Fibroblast of lung (primary cell): ENCODE measurements at places on chromosomes 13 and 19. TPM values are rescaled to one million over a fixed set of nuclear protein-coding genes. Genes with fewer than 3 reads are reported as not detected.

The ZNF583 gene
- total RNA-seq: 5.4 TPM in 2 replicates

The ATP4A gene
- total RNA-seq: not detected in 2 replicates

- H3K36me3 ChIP-seq: no peaks in the 10 kb centered on the region
- H3K4me3 ChIP-seq: no peak overlapping the region
- peaks cover 3% of the 10 kb centered on the region for H3K27me3 ChIP-seq
- DNase-seq: no peak
- no peaks in the 10 kb centered on the region for H3K4me1 ChIP-seq
Measured at GRCh38 chr13:50844084-50844875, 788 bp upstream of the DLEU7 start.

- no peaks in the 10 kb centered on the region for H3K36me3 ChIP-seq
- H3K27me3 ChIP-seq: peaks cover 43% of the 10 kb centered on the region
- no peak within 1 kb of the TSS for H3K27ac ChIP-seq
- H3K4me3 ChIP-seq: peak within 1 kb of the TSS; percentile 38
- peaks cover 2% of the 10 kb centered on the region for H3K4me1 ChIP-seq
- no peak for DNase-seq
Measured at GRCh38 chr19:45601524-45602374, at the start of gene GPR4. TSS of gene GPR4 (minus strand) at chr19:45602212. CDS start at chr19:45591866, 10,346 bp downstream.

DNA sequence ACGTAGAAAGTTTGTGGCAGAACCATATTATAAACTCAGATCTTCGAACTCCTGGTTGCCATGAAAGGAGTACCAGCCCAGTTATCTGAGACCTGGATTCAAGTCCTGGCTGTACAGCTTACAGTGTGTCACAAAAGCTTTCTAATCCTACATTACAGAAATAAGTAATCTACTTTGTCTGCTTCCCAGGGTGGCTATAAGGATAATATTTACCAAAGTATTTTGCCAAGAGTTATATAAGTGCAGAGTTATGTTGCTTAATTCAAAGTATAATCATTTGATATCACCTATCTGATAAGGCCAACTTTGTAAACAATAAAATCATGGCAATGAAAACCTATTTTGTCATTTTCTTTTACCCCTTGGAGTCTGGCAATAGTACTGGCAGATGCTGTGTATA is 381.6 kb downstream of the NDFIP2 start:
- H3K27ac ChIP-seq: no peak overlapping the region
- no peak overlapping the region for H3K4me3 ChIP-seq

DNA sequence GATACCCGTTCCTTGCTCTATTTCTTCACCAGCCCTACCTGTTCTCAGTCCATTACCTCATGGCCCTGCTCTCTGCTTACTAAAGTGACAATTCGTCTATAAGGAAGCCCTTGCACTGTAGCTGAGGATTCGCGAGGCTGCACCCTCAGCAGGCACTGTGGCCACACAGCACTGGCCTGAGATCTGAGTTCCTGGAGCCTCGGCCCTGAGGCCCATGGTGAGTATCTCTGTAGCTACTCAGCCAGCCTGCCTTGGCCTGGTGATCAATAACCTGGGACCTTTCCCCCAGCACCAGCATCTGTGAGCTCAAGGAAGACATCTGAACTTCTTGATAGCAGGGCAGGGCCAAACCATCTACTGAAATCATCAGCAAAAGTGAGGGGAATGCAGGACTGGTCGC is 90.7 kb downstream of the RGCC start:
- H3K27me3 ChIP-seq: no peaks in the 10 kb centered on the region
- H3K27ac ChIP-seq: no peak overlapping the region
- H3K4me1 ChIP-seq: peaks cover 12% of the 10 kb centered on the region

GRCh38 chr13:20461860-20462532 is 63.7 kb downstream of the CRYL1 start:
- H3K36me3 ChIP-seq: no peaks in the 10 kb centered on the region
- no peaks in the 10 kb centered on the region for H3K4me1 ChIP-seq
- no peak overlapping the region for H3K4me3 ChIP-seq
- DNase-seq: no peak
- no peaks in the 10 kb centered on the region for H3K27me3 ChIP-seq

GRCh38 chr13:99015606-99016490 is 38.0 kb upstream of the DOCK9 start:
- no peak overlapping the region for H3K4me3 ChIP-seq
- peaks cover 3% of the 10 kb centered on the region for H3K4me1 ChIP-seq
- no peak overlapping the region for H3K27ac ChIP-seq
- no peaks in the 10 kb centered on the region for H3K36me3 ChIP-seq
- DNase-seq: no peak
